ENCODE measurements at places on chromosomes 12 and 14.

- no peak for DNase-seq
Measured at GRCh38 chr14:50835280-50835679, 4.3 kb upstream of the NIN start.

DNA sequence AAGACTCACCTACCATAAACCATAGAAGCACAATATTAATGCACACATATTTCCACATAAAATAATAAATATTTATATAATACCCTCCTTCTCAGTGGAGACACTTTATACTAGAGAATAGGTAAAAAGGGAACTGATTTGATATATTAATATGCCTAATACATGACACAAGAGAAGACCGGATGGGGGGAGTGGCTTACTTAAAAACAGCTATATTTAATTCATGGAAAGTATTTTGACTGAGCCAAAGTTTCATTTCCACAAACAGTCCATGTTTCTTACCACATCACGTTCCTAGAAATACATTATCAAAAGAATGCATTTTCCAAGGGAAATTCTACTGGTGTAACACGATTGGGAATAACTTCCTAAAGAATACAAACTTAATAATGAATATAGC is 63.4 kb downstream of the ITPR2 start:
- no peak for DNase-seq

GRCh38 chr12:13268581-13268980 is 72.1 kb downstream of the EMP1 start:
- no peak for DNase-seq

GRCh38 chr14:59347915-59348314 is 117.3 kb downstream of the GPR135 start:
- DNase-seq, result no peak

Measured in endodermal cell (in vitro differentiated cells).